Psoas muscle (tissue), 8 donors: ENCODE measurements at places on chromosomes 4 and X.

DNA sequence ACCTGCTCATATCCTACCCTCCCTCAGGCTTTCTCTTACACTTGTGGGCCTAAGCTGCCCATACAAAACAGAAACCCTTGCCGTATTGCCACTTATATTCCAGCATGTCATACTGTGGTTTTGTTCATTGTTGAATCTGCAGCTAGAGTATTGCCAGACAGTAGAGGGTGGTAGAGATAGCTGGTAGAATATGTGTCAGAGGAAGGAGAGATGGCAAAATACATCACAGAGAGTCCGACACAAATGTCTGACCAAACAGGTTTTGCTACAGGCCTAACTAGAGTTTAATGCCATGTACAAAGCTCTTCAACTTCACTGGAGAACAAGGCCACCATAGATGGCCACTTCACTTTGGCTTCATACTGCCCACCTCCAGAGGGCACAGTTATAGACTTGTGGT, 160.1 kb downstream of the EFHC2 start:
- no peak for DNase-seq

GRCh38 chr4:146637621-146638332, 916 bp upstream of the POU4F2 start:
- DNase-seq, result no peak

DNA sequence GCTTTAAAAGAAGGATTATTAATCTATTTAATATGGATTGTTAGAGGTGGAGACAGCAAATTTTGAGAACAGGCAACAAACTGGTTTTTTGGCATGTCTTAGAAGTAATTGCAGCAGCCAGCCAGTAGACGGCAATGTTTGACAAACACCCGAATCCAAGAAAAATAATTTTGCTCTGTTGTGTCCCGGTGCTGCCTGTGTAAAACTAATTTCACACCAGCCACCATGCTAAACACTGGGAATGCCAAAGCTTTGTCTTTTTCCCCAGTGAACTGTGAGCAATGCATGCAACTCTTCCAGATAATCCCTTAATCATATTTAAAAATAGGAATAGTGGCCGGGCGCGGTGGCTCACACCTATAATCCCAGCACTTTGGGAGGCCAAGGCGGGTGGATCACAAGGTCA, 25.9 kb downstream of the SMIM31 start:
- DNase-seq, result no peak

DNA sequence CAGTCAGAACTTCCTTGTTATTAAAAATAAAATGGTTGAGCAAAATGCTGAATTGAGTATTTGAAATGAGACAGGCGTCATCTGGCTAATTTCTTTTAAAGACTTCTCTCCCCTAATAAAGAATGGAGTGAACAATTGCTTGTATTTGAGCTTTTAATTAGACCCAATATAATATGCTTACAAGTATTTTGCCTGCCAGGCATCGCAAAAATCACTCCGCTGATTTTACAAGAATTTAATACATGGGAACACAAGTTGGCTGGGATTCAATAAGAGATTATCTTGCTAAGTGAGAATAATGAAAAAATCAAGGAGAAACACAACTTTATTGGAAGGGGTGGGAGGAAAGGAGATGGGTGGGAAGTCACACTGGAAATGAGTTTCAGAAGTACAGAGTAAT, 52.3 kb downstream of the KLF3 start:
- DNase-seq, result no peak

GRCh38 chr4:138204507-138204906, 37.6 kb downstream of the SLC7A11 start:
- DNase-seq, result no peak

- no peak for DNase-seq
Observed at GRCh38 chr4:40307627-40308497, 27.3 kb upstream of the CHRNA9 start.

DNA sequence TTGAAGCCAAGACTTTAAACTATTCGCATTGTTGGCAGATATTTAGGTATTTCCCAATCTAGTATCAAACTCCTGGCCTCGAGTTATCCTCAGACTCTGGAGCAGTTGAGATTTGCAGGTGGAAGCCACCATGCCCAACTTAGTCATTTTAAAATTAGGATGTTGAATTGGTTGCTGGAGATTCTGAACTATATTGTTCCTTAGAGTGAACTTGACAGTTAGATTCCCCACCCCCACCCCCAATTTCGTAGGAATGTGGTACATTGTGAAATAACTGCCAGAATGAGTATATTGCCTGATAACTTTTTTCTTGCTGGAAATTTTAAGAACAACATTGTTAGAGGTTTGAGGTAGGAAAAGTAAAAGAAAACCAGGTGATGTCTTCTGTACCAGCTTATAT, 2.3 kb downstream of the NOCT start:
- no peak for DNase-seq

DNA sequence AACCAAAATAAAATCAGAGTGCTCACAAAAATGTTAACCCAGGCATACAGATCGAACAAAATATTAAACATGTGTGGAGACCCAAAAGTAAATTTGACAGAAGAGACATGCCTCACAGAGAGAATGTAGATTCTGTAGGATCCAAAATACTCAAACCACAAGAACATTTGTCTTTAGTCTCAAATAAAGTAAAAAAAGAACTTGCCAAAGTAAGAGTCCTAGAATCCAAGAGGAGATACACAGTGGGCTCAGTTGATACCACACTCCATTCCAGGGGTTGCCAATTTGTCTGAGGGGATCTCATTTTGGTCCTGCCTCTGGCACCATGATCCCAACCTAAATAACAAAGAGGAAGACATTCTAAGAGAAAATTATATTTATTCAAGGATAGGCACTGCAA, 316.4 kb downstream of the GALNTL6 start:
- no peak for DNase-seq

DNA sequence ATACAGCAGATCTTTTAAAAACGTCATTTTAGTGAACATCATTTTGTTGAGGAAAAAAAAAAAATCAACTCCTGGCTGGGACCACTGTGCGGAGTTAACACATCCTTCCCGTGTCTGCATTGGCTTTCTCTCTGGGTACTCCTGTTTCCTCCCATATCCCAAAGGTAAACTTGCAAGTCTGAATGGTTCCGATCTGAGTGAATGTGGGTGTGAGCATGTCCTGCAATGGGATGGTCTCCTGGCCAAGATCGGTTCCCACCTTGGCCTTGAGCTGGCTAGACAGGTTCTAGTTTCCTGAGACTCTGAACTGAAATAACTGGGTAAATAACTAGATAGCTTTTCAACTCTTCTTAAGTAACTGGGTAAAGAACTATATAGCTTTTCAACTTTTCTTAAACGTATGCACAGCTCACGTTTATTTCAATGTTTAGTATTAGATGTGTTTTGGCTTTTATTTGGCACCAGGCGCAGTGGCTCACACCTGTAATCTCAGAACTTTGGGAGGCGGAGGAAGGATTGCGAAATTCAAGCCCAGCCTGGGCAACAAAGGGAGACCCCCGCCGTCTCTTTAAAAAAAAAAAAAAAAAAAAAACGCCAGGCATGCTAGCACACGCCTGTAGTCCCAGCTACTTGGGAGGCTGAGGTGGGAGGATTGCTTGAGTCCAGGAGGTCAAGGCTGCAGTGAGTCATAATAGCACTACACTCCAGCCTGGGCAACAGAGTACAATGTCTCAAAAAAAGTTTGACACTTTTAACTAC, 14.0 kb downstream of the RBMX start:
- no peak for DNase-seq

GRCh38 chrX:119488749-119489148, 20.5 kb downstream of the SLC25A5 start:
- no peak for DNase-seq

DNA sequence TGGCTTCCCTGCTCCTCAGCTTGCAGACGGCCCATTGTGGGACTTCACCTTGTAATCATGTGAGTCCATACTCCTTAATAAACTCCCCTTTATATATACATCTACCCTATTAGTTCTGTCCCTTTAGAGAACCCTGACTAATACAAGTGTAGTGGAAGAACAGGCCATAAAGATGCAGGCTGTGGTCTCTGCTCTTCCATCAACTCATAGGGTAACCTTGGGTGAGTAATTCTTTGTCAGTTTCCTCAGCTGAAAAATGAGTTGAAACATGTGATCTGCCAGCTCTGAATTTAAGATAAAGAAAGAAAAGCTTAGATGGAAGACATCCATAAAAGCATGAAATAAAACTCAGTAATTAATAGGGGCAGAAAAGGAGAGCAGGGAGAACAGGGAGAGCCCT, 103.6 kb downstream of the ENOX2 start:
- DNase-seq, result no peak

GRCh38 chr4:38950159-38950558, 82.0 kb downstream of the TMEM156 start:
- DNase-seq, result no peak

- no peak for DNase-seq
Observed at GRCh38 chr4:108596344-108596743, 24.0 kb upstream of the RPL34 start.

DNA sequence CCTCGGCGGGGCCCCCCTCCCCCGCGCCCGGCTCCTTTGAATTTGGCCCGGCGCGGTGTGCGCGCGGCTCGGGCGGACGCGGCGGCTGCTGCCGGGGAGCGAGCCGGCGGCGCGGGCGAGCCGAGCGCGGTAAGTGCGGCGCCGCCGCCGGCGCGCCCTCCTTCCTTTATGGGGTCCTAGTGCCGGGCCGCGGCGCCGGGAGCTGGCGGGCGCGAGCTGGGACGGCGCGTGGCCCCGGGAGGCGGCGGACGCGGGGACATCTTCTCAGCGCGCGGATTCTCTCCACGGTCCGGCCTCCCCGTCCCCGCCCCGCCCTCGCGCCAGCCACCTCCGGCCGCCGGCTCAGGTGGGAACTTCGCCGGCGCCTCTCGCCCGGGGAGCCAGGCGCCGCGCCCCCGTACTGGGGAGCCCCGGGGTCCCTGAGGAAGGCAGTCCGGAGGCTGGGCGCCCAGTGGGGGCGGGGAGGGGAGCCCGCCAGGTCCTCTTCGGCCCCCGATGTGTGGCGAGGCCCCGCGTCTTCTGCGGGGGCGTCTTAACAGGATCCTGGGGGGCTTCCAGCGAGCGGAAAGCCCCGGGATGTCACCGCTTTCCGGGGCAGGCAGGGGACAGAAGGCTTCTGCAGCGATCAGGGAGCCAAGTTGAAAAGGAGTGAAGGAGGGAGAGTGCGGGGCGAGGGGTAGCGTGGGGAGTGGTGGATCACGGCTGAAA, 98.4 kb upstream of the TENM3 start:
- DNase-seq, result peak; percentile 25

DNA sequence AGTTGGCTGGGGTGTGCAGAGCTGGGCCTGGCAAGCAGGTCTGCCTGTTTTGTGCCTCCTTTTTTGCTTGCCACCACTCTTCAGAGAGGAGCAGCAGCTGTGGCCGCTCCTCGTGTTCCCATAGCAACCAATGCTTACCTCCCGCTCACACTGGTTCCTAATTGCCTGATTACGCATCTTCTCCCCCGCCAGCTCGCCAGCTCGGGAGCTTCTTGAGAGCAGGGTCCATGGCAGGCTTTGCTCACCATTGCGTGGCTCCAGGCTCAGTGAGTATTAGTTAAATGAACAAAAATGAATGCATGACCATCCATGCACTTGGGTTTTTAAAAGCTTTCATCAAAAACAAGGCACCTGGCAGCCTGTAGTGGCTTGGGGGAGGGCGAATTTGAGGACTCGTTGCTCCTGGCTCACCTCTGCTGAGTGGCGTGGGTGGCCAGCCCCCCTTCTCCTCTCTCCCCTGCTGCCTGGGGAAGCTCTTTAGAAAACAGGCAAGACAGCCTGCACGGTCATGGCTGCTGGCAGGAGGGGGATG, 14.2 kb upstream of the PJA1 start:
- no peak for DNase-seq

GRCh38 chr4:19372390-19372789, 879.3 kb upstream of the SLIT2 start:
- no peak for DNase-seq

DNA sequence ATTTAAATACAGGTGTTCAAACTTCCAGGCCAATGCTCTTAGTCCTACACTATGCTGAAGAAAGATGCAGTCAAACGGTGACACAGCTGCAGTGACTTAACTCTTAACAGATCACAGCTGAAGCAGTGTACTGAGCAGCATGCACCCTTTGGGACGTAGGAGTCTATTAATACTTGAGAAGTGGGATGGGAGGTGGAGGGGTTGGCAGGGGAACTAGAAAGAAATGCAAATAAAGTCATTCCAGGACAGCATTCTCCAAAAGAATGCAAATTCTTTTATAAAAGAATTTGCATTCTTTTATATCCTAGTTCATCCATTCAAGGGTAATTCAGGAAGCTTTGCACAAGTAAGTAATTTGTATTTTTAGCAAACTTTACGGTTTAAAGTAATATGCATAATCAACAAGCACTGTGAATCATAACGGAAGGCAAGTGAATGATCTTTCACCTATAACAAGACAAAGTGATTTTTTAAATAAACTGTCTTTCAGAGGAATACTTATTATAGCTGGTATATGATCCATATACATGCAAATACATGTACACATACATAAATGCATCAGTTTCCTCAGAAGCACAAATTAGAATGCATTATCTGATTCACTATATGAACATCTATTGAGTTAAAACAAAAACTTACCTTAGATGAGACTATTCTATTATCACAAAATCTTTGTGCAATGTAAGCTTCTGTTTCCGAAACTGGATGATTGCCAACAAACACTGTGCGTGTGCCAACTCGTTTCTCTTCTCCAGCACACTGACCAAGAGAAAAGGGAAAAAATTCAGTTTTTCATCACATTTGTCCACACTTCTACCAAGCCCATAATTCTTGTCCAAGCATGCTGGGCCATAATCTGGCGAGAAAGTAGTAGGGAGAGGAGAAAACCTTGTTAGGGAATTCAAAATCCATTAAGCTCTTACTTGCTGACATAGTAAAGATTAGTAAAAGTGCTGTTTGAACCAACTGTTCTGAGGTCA, 106.5 kb downstream of the ATP11C start:
- DNase-seq, result no peak

DNA sequence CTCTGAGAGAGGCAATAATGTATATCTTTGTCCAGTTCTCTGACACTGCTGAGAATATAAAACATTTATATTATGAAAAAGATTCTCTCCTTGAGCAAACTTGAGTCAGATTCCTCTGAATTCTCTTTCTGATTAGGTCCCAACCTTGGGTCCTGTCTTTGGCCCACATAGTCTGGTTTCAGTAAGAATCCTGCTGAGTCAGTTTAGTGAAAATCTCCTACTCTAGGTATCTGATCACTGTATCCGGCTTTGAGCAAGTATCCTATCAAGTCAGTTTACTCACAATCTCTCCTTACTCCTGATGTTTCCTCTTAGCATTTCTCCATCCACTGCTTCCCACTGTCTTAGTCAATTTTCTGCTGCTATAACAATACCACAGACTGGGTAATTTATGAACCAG, 253.9 kb downstream of the OPHN1 start:
- DNase-seq, result no peak

- DNase-seq, result no peak
Observed at GRCh38 chr4:152961773-152962115, 25.6 kb downstream of the FHDC1 start.
